ENCODE measurements at places on chromosomes 4 and X. TPM values are rescaled to one million over a fixed set of nuclear protein-coding genes. Genes with fewer than 3 reads are reported as not detected.

Gene SHISA3
- 2.6 TPM for total RNA-seq

Gene MAGEC3
- not detected for total RNA-seq

Gene CSAG2
- total RNA-seq = not detected

Gene ZNF280C
- total RNA-seq = 4.0 TPM

Gene ARR3
- not detected for total RNA-seq

Gene EDA
- under 0.01 TPM for total RNA-seq

Gene UNC5C
- 0.58 TPM for total RNA-seq

Gene TFDP3
- not detected for total RNA-seq

Gene HDAC8
- 14.7 TPM for total RNA-seq

Gene STARD8
- total RNA-seq = 5.5 TPM

Gene SSX4B
- not detected for total RNA-seq

Gene TMSB15C
- total RNA-seq = 3.2 TPM

Gene DRD5
- total RNA-seq = not detected

Gene KLF8
- total RNA-seq = 0.58 TPM

Gene EDA2R
- total RNA-seq = 16.1 TPM

Gene PLAC8
- total RNA-seq = 2.6 TPM

Gene ETDA
- not detected for total RNA-seq

Gene S100P
- not detected for total RNA-seq

Gene RASGEF1B
- not detected for total RNA-seq

Gene CXCL3
- 1.4 TPM for total RNA-seq

Gene ARSJ
- total RNA-seq = 24.5 TPM

Gene CT47B1
- not detected for total RNA-seq

Gene RAB39B
- not detected for total RNA-seq

Gene REELD1
- total RNA-seq = not detected

Gene L1CAM
- 19.0 TPM for total RNA-seq

Measured in myometrial cell (primary cell).